ENCODE measurements at places on chromosomes 2 and 18. TPM values are rescaled to one million over a fixed set of nuclear protein-coding genes. Genes with fewer than 3 reads are reported as not detected.
A peak's percentile ranks its signal among the peaks of the same experiment; 100 is the strongest.

- DNase-seq = peak; percentile 5
These were observed 23.2 kb upstream of the GPR17 start for GRCh38 chr2:127622561-127623387.

CNDP1 gene
- not detected for total RNA-seq

NRP2 gene
- total RNA-seq = 35.1 TPM

- peak; percentile 21 for DNase-seq
These were observed 135.2 kb downstream of the MCFD2 start for GRCh38 chr2:46780411-46780800.

DNA sequence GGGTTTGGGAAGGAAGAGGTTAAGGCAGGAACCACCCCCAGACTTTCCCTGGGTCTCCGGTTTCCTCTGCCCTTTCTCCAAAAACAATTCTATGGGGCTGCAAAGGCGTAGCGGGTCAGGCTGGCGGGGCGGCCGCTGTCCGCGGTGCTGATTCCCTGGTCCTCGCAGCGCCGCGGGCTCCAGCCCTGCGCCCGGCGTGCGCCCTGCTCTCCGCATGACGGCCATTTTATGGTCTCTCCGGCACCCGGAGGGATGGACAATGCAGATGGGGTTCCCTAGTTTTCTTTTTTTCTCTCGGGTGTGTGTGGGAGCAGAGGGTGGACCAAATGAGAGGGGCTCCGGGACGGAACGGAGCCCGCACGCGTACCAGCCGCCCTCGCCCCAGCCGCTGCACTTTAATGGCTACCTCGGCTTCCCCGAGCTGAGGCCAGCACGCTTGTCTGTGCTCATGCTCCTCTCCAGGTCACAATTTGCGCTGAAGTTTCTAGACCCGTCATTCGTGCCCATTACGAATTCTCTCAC is 1.6 kb downstream of the ST8SIA3 start:
- no peak for DNase-seq

TEKT4 gene
- not detected for total RNA-seq

DNA sequence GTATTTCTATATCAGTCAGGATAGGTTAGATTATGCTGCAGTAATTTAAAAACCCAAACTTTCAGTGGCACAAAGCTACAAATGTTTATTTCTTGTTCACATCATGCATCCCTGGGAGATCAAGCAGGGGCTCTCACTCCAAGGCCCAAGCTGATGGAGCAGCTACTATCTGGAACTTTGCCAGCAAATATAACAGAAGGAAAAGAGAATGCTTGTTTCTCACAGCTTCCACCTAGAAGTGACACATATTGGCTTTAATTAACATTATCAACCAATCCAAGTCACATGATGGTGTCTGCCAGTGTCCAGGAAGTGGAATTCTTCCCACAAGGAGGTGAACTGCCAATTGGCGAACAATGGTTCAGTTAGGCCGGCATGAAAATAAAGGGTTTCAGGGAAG is 306.9 kb downstream of the BCL11A start:
- DNase-seq = no peak

GRCh38 chr2:179340678-179341077 is 76.0 kb upstream of the SESTD1 start:
- no peak for DNase-seq

DNA sequence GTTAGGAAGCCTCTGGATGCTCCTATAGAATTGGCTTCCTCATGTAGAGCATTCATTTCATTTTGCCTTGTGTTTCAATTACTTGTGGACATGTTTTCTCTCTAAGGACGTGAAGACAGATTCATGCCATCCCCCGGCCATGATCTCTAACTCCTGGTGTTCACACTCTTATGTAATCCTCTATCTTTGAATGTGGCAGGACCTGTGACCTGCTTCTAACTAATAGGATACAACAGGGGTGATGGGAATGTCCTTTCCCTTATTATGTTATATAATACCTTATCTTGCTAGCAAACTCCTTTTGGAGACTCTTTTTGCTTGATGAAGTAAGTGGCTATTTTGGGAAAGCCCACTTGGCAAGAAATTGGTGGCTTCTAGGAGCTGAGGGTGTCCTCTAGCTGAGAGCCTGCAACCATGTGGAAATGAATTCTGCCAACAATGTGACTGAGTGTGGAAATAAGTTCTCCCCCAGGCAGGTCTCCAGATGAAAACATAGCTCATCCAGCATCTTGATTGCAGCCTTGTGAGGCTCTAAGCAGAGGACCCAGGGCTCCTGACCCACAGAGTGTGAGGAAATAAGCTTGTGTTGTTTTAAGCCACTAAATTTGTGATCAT is 13.8 kb downstream of the DPYSL5 start:
- DNase-seq = no peak

GRCh38 chr18:74310411-74310810 is 5.2 kb upstream of the C18orf63 start:
- no peak for DNase-seq

DNA sequence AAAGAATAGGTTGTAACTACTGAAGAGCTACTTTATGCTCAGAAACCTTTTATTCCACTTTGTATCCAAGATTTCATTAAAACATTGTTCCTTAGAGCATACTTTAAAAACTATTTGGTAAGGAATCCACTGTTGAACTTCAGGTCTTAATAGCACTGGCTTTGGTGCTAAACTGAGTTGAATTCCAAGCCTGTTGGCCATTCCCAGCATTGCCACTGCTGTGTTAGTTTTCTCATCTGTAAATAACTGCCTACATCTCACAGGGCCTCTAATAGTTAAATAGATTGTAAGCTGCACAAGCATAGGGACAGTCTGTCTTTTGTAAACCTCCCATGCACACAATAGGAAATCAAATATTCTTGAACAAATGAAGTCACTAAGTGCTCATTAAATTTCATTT is 86.6 kb downstream of the ORC4 start:
- DNase-seq = no peak

Data from transverse colon (tissue), 4 donors.